Fibroblast of lung (primary cell): ENCODE measurements at places on chromosomes 6 and 20. TPM values are rescaled to one million over a fixed set of nuclear protein-coding genes. Genes with fewer than 3 reads are reported as not detected.

PIM1 gene
- 22.8 and 25.7 TPM in 2 replicates for total RNA-seq

ERVFRD-1 gene
- total RNA-seq: not detected in 2 replicates

ZNF512B gene
- total RNA-seq: 6.4 and 8.4 TPM in 2 replicates

LAMA4 gene
- 494 and 636 TPM in 2 replicates for total RNA-seq

PHACTR3 gene
- total RNA-seq: not detected in 2 replicates

MAN1A1 gene
- 90.9 and 120 TPM in 2 replicates for total RNA-seq

DLL1 gene
- total RNA-seq: 5.6 and 12.4 TPM in 2 replicates

MCHR2 gene
- not detected in 2 replicates for total RNA-seq

DNA sequence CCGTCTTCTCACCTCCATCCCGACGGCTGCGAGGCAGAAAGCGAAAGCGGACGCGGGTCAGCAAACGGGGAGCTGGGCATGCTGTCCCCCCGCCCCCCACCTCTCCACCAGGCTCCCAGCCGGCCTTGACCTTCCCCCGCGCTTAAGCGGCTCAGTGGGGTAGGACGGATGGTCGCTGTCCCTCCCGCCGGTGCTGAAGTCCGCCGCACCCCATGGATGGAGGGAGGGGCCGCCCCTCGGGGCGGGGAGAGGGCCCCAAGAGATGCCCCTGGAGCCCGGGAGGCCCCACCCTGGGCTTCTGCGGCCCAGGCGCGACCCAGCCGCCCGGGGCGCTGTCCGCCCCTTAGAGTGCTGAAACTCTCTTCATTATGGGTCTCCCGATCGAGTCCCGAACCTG is at the start of gene KCNB1:
TSS of gene KCNB1 (minus strand) at position 48 of the 397 bp plus-strand sequence. CDS start 188 bp downstream, outside the sequence.
- peak; percentile 49 for DNase-seq

- DNase-seq: peak; percentile 5
Measured at GRCh38 chr6:16108921-16109658, 19.8 kb upstream of the MYLIP start.

DNA sequence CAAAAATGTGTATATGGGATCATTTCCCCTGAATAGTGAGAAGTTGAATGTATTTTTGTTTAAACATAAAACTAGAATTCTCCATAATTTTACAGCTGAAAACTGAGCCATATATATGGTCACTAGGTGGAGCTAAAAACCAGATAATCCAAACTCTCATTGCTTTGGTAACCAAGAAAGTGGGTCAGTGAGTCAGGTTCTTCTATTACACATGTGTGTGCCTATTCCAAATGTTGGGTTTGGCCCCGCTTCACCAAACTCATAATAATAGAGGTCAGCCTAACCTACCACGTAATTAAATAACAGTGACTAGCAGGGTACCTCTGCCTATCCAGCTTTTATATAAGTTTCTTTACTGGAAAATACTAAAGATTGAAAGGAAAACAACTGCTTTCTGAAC is 19.3 kb upstream of the RNGTT start:
- peak; percentile 89 for DNase-seq

DNA sequence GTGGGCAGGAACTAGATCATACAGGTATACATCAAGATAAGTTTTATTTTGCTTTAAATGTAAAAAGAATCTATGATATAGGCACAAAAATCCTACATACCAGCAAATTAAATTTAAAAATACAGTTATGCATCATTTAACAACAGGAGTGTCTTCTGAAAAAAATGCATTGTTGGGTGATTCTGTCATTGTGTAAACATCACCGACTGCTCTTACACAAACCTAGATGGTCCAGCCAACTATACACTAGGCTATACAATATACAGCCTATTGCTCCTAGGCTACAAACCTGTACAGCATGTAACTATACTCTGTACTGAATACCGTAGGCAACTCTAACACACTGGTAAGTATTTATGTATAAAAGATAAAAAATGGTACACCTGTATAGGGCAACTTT is 139.4 kb downstream of the RNGTT start:
- DNase-seq: peak; percentile 32

- peak; percentile 51 for DNase-seq
Measured at GRCh38 chr6:41182069-41183034, 18.6 kb downstream of the TREML2 start.

GRCh38 chr6:17851001-17851719 is 136.3 kb downstream of the KIF13A start:
- DNase-seq: peak; percentile 25

DNA sequence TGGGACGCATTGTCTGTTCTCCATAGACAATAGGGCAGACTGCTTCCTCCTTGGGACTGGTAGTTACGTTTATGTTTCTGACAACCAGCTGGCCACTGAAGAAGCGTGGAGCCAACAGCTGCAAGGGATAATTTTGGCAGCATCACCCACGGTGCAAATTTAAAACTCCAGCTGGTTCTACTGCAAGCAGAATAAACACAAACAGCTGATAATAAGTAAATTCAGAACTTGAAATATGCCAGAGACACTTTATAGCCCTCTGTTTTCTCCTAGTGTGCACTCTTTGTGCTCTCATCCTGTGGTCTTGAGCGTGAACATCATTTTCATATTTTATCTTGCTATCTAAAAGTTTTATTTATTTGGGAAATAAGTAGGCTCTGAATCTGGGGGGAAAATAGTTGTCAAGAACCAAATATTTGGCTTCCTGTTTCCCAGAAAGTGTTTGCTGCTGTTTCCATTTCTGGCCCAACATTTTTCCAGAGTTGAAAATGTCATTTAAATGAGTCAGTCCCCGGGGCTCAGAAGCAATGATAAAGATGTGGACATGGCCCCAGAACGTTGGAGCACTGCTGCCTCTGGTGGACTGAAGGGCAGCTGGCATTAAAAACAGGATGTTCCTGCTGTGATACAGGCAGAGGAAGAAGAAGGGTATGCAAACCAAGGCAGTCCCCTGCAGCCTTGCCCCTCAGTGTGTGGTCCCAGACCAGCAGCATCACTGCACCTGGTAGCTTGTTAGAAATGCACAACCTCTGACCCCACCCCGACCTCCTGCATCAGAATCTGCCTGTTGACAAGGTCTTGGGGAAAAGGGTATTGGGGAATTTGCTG is 12.5 kb upstream of the THBD start:
- peak; percentile 81 for DNase-seq

DNA sequence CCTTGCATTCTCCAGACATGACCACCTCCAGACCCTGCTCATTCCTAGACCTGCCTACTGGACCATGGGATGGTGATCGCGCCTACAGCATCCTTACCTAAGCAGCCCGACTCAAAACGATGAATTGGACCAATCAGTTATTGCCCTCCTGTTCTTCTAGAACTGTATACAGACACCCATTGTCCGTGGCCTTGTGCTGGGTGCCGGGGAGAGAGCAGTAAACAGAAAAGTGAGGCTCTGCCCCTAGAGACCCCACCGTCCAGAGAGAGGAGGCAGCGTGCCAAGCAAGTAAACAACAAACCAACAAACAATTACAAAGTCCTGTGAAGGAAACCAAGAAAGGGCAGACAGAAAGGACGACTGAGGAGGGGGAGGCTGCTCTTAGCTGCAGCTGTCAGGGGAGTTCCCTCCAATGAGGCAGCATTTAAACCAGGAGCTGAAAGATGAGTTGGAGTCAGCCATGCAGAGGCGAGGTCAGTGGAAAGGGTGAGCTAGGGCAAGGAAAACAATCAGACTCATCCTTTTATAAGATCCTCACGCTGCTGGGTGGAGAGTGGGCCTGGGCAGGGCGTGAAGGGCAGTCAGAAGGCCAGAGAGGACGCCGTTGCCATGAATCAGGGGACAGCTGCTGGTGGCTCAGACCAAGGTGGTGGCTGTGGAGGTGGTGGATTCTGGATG is 37.6 kb upstream of the BLCAP start:
- DNase-seq: no peak

DNA sequence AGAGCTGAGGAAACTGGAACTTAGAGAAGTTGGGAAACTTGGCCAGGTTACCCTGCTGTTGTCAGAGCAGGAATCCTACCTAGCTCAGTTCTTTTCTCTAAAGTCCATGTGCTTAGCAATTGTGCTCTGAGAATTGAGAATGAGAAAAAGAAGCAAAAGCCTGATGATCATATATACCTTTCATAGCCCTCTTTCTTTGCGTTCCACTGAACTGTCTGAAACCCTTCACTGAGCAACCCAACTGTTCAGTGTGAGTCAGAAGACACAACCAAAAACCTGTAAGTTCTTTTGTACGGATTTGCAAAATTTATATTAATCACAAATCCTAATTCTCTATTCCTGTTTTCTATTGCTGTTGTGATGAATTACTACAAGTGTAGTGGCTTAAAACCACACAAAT is 80.6 kb downstream of the PHF3 start:
- DNase-seq: no peak

GRCh38 chr6:112770308-112770707 is 423.2 kb downstream of the RFPL4B start:
- DNase-seq: no peak

DNA sequence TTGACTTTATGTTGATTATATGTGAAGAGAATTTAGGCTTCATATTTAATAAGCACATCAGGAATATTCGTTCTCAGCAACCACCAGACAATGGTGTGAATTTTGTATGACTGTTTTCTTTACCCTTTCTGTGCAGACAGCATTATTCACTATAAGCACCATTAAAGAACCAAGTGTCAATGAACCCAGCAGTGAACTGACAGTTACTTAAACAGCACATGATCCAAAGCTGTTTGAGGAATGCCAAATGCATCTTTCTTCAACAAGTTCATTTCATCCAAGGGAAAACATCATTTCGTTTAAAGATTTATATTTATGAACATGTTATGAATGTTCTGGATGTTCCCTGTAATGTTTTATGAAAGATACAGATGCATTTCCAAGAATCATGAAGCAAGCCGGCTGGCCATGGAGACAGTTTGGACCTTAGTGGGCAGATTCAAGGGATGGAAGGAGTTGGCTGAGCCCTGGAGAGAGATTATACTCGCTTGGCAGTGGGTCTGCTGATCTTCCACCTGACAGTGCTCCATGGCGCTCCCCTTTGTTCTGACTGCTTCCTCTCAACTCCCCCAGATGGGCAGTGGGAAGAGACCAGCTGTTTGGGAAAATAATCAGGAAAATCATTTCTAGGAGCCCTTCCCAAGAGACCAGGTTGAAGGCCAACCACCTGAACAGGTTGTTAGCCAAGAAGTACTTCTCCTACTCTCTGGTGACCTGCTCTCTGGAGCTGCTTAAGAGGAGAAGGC is 326.0 kb upstream of the RSPO3 start:
- DNase-seq: no peak

DNA sequence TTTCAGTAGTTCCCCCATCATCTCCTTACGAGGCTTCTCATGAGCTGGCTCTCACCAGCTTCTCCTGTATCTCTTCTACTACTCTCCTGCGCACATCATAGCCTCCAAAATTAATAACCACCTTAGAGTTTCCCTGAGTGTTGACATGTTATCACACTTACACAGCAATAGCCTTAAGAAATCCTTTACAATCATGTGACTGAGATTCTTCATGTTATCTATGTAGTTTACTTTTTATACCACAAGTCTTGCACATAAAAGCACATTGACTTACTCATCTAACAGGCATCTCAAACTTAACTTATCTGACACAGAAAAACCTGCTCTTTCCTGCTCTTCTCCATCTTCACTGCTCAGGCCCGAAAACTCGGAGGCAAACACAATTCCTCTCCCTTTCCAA is 103.7 kb upstream of the TAB2 start:
- peak; percentile 52 for DNase-seq

GRCh38 chr6:19004176-19004575 is 617.0 kb downstream of the RNF144B start:
- no peak for DNase-seq

- DNase-seq: peak; percentile 69
Measured at GRCh38 chr6:20092071-20092566, 120.2 kb downstream of the MBOAT1 start.

- no peak for DNase-seq
Measured at GRCh38 chr6:123636282-123636681, 468 bp downstream of the TRDN start.
